Epithelial cell of proximal tubule (primary cell): ENCODE measurements at places on chromosomes 5 and 9.

DNA sequence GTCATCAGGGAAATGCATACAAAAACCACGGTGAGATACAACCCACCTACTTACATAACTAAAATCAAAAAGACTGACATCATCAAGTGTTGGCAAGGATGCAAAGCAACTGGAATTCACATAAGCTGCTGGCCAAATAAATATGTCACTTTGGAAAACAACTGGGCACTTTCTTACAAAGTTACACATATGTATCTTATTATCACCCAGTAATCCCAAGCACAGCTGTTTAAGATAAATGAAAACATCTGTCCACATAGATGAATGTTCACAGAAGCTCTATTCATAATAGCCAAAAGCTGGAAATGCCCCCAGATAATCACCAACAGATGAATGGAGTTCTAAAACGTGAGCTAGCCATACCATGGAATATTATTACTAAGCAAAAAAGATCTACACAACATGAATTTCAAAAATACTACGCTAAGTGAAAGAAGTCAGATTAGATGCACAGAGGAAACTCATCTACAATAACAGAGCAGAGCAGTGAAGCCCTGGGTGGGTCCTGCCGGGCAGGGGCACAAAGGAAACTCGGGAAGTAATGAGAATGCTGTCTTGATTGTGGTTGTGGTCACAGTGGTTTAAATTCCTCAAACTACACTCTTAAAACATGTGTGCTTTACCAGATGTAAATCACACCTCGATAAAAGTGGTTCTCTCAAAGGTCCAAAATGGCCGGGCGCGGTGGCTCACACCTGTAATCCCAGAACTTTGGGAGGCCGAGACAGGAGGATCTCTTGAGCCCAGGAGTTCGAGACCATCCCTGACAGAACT, 8.5 kb downstream of the CAMSAP1 start:
- DNase-seq = no peak

- no peak for DNase-seq
These were observed 403.5 kb downstream of the ZNF608 start for GRCh38 chr5:124342986-124343385.

DNA sequence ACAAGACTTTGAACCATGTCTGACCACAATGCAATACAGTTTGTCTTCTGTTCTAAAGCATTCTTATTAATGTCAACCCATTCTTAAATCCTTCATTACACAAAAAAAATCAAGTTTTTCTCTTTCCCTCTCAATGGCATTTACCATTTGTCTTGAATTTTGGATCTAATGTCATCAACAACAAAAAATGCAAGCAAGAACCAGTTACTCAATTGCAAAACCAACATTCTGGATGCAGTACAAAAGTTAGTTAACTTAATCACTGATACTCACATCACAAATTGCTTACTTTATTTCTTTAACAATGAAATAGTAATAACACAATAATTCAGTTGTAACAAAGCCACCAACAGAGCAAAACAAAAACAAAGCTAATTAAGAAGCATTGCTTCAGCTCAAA, 6.0 kb downstream of the C9orf40 start:
- no peak for DNase-seq

DNA sequence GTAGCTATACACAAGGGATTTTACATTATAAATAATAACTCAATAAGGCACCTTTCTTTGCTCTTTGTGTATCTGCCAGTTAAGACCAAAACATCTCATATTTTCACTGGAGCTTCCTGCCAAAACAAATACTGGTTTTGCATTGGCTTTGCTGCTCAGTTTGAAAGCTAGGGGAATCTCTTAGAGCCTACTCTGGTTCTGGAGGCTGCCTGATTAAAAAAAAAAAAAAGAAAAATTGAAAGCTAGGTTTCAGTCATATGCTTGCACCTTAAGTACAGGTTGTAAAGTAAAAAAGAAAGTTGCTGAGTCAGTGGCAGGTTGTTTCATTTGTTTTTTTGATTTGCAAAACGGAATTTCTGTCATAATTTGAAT, 2.3 kb downstream of the DENND4C start:
- no peak for DNase-seq
